ENCODE measurements at places on chromosomes 12 and 14. TPM values are rescaled to one million over a fixed set of nuclear protein-coding genes. Genes with fewer than 3 reads are reported as not detected.

GRCh38 chr12:110548678-110549077 is 34.4 kb downstream of the PPTC7 start:
- no peak for DNase-seq

The RNU4-1 gene
- 2,591 TPM for total RNA-seq

- no peak for DNase-seq
Observed at GRCh38 chr12:3603576-3603975, 112.6 kb downstream of the PRMT8 start.

- DNase-seq: no peak
Observed at GRCh38 chr14:106268013-106268727, 741.8 kb downstream of the TMEM121 start.

DNA sequence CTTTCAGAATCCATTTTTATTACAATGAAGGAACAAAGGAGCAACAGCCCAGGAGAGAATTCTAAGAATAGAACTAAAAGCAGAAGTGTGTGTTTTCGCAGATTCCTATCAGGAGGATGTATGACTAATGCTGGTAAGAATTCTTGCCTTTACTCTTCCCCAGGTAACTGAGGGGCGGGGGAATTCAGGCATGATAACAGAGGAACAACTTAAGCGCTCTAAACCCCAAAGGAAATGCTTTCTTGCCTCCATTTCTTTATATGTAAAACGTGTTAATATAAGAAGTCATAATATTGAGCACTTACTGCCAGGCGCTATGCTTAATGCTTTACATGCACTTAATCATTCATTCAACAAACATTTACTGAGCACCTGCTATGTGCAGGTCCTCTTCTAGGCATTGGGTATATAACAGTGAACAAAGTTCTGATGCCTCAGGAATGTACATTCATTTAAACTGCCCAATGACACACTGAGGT is 4.5 kb downstream of the HCAR1 start:
- peak; percentile 47 for DNase-seq

The CNTN1 gene
- 2.1 TPM for total RNA-seq

The CCND2 gene
- total RNA-seq: 607 TPM

DNA sequence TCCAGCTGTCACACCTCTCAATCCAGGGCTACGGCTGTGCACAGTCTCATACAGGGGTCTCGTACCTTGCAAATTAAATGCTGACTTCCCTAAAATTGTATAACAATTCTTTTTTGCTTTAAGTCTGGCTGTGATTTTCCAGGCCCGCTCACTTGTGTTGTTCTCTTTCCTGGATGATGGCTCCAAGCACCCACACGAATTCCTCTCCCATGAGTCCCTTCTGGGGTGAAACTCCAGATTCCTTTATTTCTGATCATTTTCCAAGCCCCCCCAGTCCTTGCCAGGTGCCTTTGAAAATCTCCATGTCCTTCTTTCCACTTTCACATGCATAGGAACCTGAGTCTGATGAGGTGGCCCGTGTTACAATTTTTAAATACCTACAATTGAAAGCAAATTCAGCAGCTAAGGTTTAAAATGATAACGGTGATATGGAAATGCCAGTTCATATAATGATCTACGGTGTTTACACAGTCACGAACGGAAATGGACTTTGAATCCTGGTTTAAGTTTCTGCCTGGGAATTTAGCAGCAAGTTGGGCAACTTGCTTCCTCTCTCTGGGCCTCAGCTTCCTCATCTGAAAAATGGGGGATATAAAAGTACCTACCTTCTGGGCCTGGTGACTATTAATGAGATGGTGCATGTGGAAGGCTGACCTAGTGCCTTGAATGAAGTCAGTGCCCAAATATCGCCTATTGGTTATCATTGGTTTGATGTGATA is 85.5 kb downstream of the STAB2 start:
- peak; percentile 72 for DNase-seq

The KRT71 gene
- total RNA-seq: not detected

GRCh38 chr14:31085027-31085426 is 58.8 kb upstream of the STRN3 start:
- no peak for DNase-seq

DNA sequence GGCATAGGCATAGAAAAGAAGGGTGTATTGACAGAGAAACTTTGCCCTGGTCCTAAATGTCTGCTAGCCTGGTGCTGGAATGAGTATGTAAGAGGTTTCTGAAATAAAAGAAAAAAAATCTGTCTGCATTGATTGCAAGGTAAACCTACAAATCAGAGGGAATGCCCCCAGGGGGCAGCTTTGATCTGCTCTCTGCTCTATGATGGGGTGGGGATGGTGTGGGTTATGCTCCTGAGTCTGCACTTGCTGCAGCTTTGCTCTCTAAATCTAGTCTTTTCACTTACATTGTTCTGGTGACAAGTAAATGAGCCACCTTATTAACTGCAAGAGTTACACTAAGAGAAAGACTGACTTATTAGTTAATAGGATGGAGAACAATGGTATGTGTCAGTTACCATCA is 468.4 kb upstream of the STXBP6 start:
- no peak for DNase-seq

DNA sequence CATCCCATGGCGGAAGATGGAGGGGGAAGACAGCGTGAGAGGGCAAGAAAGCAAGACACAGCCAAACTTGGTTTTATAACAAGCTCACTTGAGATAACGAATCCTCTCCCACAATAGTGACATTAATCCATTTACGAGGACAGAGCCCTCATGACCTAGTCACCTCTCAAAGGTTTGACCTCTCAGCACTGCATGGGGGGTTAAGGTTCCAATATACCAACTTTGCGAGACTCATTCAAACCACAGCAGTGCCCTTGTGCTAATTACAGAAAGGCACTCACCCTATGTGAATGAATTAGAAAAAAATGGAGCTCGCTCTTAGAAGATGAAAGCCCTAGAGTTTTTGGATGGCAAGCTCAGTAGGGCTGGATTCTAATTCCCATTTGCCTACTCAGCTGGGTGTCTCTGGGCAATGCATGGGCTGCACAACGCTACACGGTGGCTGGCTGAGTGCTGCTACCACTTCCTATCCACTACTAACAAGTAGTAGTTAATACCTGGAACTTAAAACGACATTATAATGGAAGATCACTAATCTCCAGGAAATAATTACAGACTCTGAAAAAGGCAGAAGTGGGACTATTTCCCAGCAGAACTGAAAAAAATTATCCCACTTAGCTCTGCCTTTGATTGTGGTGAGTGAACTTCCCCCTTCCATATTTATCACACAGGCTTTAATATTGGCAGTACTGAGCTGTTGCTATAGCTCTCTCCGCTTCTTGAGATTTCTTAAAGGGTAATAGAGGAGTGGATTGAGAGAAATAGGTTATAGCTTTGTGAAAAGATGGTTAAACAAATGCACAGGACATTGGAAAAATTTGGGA is 27.5 kb downstream of the TESPA1 start:
- no peak for DNase-seq

- DNase-seq: peak; percentile 68
Observed at GRCh38 chr12:66637699-66638301, 41.1 kb downstream of the GRIP1 start.

- DNase-seq: no peak
Observed at GRCh38 chr14:45743884-45744283, 490.9 kb upstream of the MIS18BP1 start.

The ALG10 gene
- total RNA-seq: 5.5 TPM

The FOXN4 gene
- total RNA-seq: not detected

- no peak for DNase-seq
Observed at GRCh38 chr12:130791629-130792028, 47.4 kb downstream of the STX2 start.

The DNAJC22 gene
- 0.34 TPM for total RNA-seq

- peak; percentile 19 for DNase-seq
Observed at GRCh38 chr14:80003138-80003537, 208.2 kb downstream of the DIO2 start.

The WNT1 gene
- total RNA-seq: not detected

The BHLHE41 gene
- total RNA-seq: 4.3 TPM

- peak; percentile 31 for DNase-seq
Observed at GRCh38 chr14:37122919-37123639, 49.3 kb downstream of the SLC25A21 start.

DNA sequence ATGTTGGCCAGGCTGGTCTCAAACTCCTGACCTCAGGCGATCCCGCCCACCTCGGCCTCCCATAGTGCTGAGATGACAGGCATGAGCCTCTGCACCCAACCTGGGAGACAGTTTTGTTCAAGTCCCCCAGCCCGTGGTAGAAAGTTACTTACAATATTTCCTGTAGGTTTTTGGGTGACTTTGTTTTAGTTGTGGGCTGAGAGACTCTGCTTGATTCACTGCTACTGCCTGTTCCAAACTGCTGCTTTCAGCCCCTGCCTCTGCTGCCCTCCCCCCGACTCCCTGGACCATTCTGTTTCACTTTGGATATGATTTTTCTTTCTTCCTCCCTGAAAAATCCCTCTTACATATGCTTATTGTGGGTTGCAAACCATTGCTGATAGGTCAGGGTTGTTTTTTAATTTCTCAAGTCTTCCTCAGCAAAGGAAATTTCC is 13.4 kb upstream of the PCNX1 start:
- DNase-seq: no peak

DNA sequence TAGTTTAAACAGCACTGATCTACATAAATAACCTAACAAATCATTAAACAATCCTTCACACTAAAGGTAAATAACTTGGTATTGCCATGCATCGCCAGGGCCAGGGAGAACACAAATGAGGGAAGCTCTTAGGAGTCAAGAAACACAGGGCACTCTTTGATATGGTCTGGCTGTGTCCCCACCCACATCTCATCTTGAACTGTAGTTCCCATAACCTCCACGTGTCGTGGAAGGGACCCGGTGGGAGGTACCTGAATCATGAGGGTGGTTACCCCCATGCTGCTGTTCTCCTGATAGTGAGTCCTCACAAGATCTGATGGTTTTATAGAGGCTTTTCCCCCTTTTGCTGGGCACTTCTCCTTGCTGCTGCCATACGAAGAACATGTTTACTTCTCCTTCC is 17.3 kb downstream of the TMEM132D start:
- no peak for DNase-seq

- DNase-seq: no peak
Observed at GRCh38 chr12:113233967-113234366, 12.7 kb downstream of the TPCN1 start.

DNA sequence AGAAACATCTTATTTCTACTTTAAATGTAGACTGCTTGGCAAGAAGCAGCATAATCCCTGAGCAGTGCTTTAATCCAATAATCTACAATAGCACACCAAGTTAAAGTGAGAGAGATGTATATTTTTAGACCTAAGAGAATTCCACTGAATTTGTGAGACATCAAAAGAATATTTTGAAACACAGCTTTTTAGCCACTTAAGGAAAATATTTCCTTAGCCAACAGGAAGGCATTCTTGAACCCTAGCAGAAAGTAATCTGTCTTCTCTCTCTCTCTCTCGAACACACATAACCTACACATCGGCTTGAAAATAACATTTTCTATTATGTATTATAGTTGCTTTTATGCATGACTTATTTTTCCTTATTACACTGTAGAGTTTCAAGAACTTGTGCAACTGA is 34.0 kb downstream of the KITLG start:
- peak; percentile 45 for DNase-seq

DNA sequence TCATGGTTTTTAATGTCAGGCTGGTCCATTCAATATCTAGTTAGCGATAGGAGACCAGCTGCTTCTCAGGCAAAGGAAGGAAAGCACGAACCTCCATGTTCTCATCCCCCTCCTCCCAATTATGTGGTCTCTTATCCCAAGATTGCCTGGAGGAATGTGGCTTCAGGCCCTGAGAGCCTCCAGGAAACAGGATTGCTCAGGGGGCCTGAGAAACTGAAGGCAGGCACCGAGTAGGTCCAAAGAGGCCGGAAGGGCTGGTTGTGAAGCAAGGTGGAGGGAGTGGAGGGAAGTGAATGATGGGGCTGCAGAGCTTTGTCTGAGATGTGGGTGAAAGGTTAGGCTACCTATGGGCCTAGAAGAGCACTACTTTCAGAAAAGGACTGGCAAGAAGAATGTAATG is 188.2 kb upstream of the DDHD1 start:
- no peak for DNase-seq

DNA sequence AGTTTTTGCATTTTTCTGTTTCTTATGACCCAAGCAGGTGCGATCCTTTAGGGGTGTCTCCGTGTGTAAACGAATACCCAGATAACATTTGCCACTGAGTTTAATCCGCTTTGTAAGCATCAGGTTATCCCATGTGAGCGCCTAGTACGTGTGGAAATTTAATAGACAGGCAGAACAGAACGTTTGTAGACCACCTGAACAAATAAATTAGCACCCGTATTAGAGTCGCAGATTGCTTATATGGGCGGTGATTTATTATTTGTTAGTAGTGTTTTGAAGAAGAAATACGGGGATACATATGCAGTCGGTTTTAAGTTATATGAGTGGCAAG is 325 bp downstream of the C12orf60 start:
- DNase-seq: no peak

DNA sequence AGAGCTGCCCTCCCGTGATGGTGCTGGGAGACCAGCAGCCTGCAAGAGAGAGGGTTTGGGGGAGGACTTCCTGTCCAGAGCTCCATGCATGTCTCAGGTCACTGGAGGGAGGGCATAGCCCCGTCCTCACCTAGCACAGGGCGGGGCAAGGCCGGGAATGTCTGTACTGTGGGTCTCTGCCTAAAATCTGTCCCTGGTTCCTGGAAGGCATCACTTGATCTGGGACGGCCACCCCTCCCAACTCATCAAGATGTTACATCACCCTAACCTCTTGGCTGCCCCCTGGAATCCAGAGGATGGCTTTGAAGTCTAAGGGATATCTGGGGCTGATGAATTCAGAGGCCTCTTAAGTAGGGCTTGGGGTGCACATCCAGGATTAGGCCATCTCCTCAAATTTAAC is 37.0 kb upstream of the MEG3 start:
- no peak for DNase-seq

The NID2 gene
- 22.3 TPM for total RNA-seq

DNA sequence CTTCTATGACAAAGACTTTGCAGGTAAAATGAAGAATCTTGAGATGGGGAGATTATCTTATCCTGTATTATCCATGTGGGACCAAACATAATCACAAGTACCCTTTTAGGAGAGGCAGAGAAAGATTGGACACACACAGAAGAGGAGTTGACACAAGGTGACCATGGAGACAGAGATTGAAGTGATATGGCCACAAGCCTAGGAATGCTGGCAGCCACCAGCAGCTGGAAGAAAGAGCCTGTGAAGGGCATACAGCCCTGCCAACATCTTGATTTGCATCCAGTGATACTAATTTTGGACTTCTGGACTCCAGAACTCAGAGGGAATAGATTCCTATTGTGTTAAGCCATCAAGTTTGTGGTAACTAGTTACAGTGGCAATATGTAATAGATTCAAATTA is 78.1 kb downstream of the RPS29 start:
- peak; percentile 37 for DNase-seq

The NOS1 gene
- not detected for total RNA-seq

The OR4K13 gene
- total RNA-seq: not detected

The CLEC2A gene
- total RNA-seq: 0.84 TPM

The C12orf50 gene
- not detected for total RNA-seq

DNA sequence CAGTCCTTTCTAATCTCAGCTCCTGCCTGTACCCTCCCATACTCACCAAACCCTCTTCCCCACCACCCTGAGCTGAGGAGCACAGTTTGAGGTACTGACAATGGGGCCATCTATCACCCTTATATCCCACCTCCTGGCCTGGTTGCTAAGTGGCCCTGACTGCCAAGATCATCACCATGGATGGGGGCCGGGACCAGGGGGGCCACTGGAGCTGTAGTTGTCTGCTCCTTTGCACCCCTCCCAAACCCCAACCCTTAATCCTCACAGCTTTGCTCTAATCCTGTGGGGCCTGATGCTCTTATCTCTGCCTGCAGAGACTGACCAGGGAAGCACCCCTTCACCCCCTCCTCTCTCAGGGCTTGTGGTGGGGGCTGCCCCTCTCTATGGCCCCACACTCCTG is 395 bp upstream of the GNB3 start:
- DNase-seq: no peak
